ENCODE measurements at places on chromosomes 16 and 17.

DNA sequence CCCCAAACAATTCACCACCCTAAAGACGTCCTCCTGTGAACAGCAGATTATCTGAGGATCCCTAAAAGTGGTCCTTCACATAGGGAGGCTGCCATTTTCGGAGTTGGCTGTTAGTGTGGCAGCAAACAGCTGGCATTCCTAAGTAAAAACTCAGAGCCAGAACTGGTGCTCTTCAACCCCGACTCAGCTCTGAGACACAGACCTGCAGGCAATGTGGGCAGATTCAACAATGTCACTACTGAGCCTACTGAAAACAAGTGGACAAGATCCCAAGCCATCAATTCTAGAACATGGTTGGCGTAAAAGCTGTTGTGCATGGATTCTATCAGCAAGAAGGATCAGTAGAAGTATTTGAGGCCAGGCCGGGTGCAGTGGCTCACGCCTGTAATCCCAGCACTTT, 247.2 kb downstream of the NTN1 start:
- no peak for DNase-seq

DNA sequence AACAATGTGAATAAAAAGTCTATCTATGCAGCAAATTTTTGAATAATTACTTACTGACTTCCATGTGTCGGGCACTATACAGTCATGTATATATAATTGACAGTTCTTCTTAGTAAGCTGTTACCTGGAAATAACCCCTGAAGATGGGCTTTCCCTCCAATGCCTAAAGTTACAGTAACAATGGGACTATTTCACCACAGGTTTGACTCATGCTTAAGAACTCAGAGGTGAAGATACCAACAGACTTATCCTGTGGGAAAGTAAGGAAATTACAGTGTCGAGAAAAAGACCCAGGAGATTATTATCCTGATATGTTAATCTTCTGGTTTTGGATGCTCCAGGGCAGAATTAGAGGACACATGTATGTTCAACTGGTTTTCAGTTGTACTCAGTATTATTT, 601.5 kb upstream of the SOX9 start:
- DNase-seq = no peak

DNA sequence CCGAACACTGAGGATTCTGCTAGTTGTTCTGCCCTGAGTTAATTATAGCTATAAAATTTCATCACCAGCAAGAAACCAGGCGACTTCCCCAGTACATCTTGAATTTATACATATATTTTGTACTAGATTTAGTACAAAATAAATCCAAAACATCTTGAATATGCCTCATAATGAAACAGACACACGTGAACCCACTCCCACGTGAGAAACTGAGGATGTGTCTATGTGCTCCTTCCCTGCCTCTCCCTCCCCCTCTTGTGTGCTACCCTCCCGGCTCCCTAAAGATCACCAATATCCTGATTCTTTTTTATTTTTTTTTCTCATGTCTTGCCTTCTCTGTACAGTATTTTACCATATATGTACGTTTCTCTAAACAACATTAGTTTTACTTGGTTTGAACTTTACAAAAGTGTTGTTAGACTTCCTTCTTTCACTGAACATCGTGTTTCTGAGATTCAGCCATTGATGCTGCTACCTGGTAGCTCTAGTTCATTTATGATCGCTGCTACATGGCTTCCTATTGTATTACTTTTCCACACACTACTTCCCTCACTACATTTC, 1.1 kb upstream of the LCMT1 start:
- DNase-seq = no peak

DNA sequence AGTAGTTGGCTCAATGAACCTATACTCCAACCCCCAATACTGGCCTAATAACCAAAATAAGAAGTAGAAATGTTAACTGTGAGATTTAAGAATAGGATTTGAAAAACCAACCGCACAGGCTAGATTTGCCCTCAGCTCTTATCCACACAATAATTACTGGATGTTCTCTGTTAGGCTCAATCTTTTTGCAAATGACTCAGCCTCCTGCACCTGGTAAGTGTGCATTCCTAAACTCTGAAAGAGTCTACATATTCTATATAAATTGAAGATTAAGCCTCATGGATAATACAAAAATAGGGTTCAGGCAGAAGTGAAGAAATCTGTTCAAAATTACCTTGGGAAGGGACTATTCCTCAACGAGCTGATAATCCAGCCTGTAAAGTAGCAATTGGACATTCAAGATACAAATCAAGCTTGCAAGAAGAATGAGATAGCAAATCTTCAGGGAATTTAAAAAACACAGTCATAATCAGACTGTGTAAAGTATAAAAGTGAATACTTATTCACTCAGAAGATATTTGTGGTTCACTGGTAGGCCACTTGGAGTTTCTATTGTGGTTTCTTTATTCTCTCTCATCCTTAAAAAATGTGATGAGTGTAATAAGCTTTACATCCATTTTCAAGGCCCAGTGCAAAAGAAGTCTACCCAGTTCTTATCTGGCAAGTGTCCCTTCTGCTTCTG, 931.9 kb upstream of the SOX9 start:
- no peak for DNase-seq

- DNase-seq = no peak
These were observed 327.2 kb downstream of the UTP18 start for GRCh38 chr17:51587516-51587915.

DNA sequence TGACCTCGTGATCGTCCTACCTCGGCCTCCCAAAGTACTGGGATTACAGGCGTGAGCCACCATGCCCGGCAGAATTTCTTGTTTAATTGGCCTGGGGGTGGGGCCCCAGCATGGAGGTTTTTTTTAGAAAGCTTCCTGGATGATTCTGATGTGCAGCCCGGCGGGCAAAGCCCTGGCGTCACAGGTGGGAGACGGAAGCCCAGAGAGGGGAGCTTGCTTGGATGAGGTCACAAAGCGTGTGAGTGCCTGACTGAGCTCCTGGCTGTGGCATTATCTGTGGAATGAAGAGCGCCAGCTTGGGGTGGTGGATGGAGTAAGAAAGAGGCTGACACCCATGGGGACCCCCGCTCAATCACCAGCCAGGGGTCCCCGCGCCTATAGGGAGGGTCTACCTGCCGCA, 4.1 kb downstream of the VASN start:
- DNase-seq = no peak

- DNase-seq = no peak
These were observed 22.7 kb downstream of the FAM83G start for GRCh38 chr17:18981642-18982424.

DNA sequence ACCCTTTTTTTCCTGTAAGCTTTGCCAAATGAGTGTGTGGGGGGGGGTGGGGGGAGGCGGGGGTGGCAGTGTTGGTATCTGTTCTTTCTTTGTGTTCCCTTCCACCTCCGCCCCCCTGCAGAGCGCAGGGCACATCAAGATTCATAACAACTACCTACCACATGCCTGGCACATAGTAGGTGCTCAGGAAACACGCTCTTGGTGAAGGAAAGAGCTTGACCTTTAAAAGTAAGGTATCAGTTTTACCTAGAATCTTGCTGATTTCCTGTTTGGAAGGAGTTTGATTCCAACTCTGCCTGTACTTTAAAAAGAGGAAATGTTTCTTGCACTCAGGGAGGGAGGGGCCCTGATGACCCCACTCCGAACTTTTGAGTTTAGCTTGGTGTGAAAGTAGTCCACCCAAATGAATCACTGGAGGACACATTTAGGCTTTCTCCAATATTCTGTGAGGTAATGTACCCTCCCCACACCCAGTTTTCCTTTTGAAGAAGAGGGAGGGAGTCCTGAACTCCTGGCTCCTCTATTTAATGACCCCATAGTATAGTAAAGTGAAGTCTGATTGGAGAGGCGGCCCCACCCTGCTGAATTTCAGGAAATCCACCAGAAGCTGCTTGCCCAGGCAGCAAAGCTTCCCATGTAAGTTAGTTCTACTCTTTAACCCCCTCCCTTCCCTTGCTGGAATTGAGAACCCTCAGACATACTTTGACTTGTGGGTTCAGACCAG, 560 bp upstream of the FAM20A start:
- no peak for DNase-seq

DNA sequence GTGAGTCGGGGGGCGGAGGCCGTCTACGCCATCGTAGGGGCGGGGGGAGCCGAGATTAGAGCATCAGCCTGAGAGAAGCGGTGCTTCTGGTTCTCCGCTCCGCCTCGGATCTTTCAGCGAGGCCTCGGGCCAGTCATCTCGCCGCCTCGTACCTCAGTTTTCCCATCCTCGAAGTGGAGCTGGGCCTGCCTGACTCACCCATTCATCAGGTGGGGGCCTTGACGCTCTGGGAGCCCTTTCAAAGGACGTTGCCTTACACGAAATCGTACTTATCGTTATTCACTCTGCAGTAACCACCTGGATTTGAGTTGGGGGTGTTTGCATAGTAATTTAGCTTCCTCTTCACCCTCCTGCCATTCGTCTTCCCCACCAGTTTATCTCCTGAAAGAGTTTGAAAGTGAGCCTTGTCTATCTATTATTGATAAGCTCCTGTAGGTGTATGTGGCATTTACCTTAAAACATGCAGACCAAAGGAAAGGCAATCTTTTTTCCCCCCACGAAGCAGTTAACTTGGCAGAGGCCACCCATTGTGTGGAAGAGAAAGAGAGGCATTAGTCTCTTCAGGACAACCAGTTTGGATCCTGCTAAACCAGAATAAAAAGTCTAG, 674 bp downstream of the TAF15 start:
- DNase-seq = no peak

GRCh38 chr16:89711601-89712273, 9.0 kb downstream of the VPS9D1 start:
- DNase-seq = peak; percentile 56

DNA sequence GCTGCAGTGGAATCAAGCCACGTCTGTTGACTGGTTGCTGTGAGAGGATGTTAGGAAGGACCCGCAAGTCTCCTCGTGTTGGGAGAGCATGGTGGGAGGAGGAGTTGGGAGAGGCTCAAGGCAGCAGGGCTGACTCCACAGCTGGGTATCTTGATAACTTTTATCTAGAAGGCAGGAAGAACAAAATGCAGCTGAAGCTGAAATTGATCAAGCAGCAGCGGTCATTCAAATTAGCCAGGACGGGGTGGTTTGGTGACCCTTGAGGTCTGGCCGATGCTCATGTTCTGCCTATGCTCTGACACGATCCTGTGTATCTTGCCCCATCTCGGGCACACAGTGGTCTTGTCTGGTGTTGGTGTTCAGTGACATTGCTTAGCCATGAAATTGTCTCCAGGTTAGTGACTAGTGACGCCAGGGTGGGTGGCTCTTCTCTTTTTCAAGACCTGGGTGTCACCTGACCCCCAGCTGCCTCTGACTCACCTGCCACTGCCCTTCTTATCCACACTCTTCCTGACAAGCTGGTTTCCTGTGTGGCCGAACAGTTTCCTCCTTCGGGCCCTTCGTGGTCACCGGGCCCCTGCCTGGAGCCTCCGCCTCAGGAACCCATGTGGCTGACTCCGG, 19.1 kb downstream of the NPTX1 start:
- DNase-seq = no peak

DNA sequence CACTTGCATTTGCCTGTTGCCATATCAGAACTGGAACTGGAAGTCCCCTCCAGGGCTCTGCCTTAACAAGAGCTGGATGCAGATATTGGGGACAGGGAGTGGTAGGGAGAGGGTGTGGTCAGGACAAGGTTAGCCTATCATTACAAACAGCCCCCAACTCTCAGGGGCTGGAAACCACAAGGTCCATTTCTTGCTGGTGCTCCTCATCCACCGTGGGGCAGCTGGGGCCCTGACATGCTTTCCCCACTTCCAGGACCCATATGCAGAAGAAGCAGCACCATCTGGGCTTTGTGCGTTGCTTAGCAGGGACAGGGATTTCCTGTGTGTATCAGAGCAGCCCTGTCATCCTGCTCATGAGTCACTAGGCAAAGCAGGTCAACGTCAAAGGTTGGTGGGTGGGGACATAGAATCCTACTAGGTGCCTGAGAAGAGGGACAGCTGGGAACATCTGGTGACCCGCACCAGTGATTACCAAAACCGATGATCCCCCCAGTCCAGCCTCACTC, 26.9 kb downstream of the RGS9 start:
- peak; percentile 63 for DNase-seq

GRCh38 chr17:17888821-17889220, 52.0 kb upstream of the SREBF1 start:
- no peak for DNase-seq

DNA sequence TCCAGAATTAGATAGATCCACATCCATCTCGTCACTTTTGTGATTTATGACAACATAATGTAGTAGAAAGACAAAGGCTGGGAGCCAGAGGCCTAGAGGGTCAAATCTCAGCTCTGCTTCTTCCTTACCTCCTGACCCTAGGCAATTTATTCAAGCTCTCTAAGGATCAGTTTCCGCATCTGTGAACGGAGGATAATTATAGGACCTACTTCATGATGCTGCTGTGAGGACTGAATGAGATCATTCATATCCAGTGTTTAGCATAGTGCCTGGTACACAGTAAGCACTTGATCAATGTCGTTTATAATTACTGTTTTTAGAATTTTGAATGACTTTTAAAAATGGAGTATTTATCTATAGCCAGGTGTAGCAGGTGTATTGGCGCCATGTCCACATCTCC, 128.4 kb downstream of the SHISA9 start:
- no peak for DNase-seq

DNA sequence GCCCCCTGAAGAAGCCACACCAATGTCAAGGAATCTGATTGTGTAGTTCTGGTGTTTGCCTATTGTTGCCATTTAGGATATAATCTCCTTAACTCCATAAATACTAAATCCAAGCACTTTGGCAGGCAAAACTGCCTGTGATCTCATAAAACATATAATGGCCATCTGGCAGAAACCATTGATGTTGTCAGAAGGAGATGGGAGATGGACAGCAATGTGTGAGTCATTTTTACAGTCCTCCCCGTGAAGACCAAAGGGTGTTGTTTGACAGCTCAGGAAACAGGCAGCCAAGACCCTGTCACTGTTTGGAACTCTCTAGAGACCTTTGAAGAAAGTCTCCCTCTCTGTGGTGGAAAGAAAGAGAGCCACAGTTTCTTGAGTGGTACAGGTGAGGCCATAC, 454.1 kb downstream of the HS3ST3B1 start:
- DNase-seq = no peak

GRCh38 chr16:24117680-24118079, 138.5 kb upstream of the CACNG3 start:
- DNase-seq = no peak

- no peak for DNase-seq
These were observed 6.3 kb downstream of the TBX2 start for GRCh38 chr17:61405686-61406536.

GRCh38 chr17:73309727-73310596, 1.8 kb downstream of the CDC42EP4 start:
- no peak for DNase-seq

- no peak for DNase-seq
These were observed 7.0 kb downstream of the CUEDC1 start for GRCh38 chr17:57948169-57948554.

DNA sequence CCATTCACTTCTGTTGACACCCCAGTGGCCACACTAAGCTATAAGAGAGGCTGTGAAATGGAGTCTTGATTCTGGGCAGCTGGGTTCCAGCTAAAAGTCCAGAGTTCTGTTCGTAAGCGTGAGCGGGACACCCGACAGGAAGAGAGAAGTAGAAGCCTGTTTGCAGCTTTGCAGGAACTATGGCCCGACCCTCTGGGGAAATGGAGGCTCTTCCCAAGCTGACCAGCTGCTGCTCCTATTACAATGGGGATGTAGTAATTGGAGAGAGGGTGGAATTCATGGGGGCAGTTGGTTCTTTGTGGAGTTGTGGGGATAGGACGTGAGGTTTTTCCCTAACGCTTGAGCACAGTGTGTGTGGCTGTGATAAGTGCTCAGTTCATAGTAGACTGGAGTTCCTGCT, 28.4 kb downstream of the UBALD1 start:
- no peak for DNase-seq

- DNase-seq = peak; percentile 48
These were observed 1.1 kb downstream of the RARA start for GRCh38 chr17:40309949-40310510.

GRCh38 chr16:3536851-3537250, 36.0 kb downstream of the CLUAP1 start:
- DNase-seq = no peak

GRCh38 chr17:49664706-49665211, 13.1 kb downstream of the SPOP start:
- no peak for DNase-seq
